GM10248 (cell line): ENCODE measurements at places on chromosomes 3 and 15.

DNA sequence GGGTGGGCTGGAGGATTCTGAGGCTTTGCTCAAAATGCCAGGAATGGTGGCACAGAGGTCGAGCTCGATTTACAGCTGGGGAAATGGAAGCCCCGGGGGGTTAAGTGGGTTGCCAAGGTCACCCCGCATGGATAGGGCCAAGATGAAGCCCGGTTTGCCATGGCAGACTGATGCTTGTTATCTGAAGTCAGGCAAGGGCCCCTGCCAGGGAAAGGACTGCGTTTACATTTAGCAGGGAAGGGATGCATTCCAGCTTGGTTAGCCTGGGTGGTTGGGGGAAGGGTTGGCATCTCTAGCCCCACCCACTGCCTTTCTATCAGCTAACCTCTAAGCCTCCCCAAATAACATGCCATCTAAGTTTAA, 79.0 kb downstream of the RPLP1 start:
- DNase-seq, result no peak

GRCh38 chr15:40282147-40282868, 556 bp downstream of the ANKRD63 start:
- peak; percentile 71 for DNase-seq

DNA sequence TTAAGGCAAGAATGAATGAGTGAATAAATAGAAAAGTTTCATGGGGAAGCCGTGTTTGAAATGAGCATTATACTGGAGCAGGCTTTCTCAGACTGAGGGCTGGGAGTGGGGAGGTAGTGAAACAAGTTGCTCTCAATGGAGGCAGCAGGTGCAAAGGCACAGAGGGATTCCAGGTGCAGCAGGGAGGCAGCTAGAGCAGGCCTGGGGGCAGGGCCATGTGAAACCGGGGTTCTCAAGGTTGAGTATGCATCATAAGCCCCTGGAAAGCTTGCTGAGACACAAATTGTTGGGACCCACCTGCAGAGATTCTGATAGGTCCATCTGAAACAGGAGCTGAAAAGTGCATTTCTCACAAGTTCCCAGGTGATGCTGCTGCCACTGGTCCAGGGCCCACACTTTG, 45.3 kb downstream of the BFSP2 start:
- DNase-seq, result no peak

GRCh38 chr3:128192131-128192530, 38.9 kb downstream of the EEFSEC start:
- no peak for DNase-seq

- no peak for DNase-seq
These were observed 3.6 kb upstream of the GMPPB start for GRCh38 chr3:49727154-49727923.

GRCh38 chr3:176740906-176741663, 456.2 kb downstream of the TBL1XR1 start:
- DNase-seq, result no peak

DNA sequence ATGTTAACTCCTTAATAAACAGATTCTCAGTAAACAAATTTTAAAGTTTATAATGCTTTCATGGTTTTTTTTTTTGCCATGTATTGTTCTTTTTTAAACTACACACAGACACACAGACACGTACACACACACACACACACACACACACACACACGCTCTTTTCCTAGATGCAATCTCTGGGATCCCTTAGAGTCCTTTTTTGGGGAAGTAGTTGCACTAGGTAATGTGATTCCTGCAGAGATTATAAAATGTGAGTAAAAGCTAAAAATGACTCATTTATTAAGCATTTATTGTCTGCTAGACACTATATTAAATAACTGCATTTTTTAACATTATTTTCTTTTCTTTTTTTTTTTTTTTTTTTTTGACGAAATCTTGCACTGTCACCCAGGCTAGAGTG, 19.9 kb downstream of the NDUFB5 start:
- DNase-seq, result no peak

DNA sequence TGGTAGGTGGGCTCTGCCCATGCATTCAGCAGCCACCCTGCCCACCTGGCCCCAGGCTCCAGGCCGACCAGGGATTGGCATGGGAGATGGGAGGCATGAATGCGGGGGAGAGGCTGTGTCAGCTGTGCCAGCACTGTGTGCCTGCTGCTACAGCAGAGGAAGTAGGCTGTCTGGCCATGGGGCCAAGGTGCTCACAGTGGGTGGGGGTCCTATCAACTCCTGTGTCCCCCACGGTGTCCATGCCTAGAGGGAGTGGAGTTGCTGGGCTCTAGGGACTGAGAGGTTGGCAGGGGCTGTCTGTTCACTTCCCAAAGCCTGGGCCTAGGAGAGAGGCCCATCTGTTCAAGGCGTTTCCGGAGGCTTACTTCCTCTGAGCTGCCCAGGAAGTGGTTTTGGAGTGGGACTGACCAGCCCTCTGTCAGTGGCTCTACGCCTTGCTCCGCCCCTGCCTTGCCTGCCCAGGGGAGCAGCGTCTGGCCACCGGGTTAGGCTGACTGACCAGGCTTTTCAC, 5.8 kb downstream of the PRKCD start:
- DNase-seq, result no peak

DNA sequence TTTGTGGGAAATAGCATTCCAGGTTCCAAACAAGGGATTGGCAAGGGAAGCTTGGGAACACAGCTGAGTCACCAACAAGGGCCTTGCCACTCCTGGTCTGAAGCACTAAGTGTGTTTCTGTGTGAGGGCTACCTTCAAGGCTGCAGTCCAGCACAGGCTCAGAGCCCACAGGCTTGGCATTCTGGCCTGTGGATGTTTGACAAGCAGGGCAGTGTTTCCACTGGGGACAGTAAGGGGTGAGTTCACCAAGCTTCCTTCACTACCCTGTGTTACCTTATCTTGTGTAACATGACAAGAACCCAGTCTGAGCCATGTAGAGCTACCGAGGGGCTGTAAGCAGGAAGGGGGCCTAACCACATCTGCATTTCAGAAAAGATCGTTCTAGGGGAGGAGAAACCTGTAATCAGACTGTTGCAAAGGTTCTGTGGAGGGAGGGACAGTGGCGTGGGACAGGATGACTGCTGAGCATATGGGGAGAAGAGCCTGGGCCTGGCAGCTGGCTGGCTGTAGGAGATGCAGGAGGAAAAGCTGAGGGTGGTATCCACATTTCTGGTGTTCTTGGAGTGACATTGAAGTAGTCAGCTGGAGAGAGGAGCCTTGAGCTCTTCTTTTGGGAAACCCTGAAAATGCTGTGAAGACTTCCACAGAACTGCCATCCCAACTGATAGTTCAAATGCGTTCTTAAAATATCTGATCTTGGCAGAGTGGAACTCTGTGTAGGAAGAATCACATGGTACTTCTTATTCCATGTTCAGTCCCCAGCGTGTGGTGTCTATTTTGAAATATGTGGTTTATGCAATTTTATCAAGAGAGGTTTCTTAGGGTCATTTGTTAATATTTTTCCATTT, 61.3 kb downstream of the CTDSPL start:
- DNase-seq, result no peak

- DNase-seq, result no peak
These were observed 8.5 kb downstream of the CLK3 start for GRCh38 chr15:74624020-74624602.
